ENCODE measurements at places on chromosomes 5 and 9.

DNA sequence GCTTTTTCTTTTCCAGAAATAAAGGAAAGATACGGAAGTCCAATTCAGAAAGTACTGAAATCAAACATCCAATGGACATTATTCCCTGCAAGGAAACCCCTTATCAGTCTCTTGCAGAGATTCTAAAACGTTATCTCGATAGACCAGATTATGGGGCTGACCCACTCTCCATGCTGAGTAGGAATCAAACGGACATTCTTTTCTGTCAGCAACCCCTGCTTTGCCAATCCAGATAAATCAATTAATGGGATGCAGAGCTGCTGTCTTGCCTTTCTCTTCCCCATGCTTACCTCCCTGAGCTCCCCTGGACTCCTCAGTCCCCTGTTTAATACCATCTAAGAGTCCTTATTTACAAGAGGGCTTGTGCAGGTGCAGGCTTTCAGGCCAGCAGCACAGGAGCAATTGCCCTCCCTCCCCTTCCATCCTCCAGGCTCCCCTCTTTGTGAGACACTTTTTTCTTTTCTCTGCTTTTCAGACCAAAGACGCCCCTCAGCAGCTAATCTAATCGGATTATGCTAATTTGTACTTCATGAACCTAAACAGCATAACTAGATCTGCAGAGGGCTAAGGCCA is 14.2 kb downstream of the TAL2 start:
- no peak for DNase-seq

DNA sequence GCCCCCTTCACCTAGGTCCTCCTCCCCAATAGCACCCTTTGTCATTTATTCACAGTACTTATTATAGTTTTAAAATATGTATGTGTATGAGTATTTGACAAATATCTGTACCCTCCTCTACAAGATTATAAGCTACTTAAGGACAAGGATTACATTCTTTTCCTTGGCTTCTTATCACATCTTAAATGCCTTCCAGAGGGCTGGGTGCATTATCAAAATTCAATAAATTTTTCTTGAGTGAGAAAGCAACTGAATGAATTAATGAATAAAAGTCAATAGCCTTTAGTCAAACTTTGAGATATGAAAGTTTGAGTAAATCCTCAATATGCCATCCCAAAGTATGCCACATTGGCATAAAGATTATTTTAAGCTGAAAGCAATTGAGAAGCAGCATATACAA is 621.7 kb downstream of the DNAH5 start:
- DNase-seq, result no peak

DNA sequence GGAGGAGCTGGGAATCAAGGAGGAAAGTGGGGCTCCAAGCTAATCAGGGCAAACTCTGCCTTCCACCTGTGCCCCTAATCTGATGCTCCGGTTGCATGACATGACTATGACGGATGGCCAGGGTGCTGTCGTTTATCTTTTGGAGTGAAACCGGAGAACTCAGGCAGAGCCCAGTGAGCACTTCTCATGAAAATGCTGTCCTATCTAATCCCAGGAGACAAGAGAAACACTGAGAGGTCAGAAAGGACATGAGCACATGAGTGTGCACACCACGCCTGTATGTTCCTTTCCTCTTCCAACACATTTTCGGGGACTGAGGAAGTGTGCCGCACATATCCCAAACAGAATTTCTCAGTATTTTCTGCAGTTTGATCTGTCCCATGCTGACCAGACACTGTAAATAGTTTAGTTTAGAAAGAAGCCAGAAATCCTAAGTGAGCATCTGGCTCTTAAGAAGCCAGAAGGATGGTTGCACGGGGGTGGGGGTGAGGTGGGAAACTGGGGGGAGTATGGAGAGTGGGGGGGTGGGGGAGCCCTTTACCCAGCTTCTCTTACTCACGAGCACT is 217.1 kb downstream of the TSSK1B start:
- no peak for DNase-seq

GRCh38 chr5:65061974-65062353 is 293.2 kb downstream of the CWC27 start:
- DNase-seq, result no peak

DNA sequence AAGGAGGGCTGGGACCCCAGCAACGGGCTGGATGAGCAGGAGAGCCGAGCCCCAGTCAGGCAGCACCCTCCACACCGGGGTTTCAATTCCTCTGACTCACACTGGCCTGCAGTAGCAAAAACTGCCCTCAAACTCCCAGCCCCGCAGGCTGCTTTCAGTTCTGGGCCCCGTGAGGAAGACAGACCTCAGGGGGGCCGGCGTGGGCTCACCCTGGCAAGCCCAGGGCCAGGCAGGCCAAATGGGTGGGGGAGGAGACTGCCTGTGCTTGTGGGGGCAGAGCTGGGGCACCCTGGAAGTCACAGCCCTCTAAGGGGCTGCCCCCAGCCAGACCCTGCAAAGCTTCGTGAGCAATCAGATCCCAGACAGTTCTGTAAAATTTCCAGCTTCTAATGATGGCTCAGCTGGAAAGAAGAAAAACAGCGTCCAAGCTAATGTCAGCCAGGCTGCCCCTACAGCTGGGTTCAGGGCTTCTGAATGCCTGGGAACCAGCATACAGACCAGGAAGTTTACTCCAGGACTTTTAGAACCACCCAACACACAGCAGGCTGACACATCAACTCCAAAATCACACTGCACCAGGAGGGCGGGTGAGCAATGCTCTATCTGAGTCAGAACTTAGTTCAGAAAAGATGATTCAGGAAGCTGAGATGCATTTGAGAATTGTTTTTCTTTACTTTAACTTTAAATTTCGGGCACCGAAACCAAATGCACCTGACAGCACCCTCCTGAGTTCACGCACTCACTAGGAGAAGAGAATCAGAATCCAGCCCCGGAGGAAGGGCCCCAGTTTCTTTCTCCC is 34.7 kb downstream of the LPCAT1 start:
- DNase-seq, result no peak

- no peak for DNase-seq
These were observed 218.7 kb downstream of the ARRDC3 start for GRCh38 chr5:91164424-91164823.

- no peak for DNase-seq
These were observed 615.9 kb downstream of the CHSY3 start for GRCh38 chr5:130520211-130520610.

DNA sequence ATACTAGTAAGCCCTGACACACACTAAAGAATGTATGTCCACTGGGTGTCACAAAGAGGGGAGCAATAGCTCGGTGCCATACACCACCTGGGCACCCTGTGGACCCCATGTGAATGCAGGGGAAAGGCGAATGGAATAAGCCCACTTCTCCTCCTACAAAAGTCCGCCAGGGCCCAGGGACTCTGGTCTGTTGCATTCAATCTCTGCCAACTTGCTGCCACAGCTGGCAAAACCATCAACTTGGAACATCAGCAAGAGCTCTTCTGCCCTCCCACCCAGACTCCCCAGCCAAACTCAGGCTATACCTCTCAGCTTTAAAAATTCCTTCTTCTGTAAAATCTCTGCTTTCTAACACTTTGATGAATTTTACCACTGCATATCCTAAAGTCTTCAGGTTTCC is 54.5 kb downstream of the PFDN1 start:
- no peak for DNase-seq

- DNase-seq, result no peak
These were observed 21.5 kb downstream of the SHB start for GRCh38 chr9:38047301-38048251.

DNA sequence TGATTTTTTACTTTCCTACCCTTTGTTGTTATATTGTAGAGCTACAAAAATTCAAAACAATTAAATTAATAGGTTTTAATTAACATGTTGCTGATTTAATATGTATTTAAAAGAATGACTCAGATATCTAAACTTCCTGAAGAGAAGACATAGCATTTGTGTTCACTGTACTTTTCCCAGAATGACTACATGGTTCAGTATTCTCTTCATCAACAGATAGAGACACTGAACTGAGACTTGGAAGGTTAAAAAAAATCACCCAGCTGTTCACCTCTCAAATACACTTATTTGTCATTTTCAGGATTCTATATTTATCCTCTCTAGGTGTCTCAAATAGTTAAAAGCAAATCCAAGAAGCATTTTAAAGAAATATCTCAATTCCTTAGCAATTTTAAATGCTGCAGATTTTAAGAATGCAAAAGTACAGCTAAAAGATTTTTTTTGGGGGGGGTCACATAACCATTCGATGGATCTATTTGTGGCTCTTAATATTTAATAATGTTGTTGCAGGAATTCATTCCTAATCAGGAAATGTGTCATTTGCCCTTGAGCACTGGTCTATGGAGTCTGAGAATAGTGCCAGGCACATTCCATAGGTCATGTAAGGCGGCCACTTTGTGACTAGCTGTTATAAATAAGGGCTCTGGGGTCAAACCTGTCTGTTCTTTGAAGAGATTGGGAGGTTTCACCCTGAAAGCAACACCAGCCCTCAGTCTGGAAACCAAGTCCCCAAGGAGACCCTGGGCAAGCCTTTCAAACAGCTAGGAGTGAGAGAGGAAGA is 463.1 kb downstream of the NR2F1-AS1 start:
- no peak for DNase-seq

GRCh38 chr5:71932655-71933338 is 174.5 kb upstream of the MAP1B start:
- DNase-seq, result no peak

DNA sequence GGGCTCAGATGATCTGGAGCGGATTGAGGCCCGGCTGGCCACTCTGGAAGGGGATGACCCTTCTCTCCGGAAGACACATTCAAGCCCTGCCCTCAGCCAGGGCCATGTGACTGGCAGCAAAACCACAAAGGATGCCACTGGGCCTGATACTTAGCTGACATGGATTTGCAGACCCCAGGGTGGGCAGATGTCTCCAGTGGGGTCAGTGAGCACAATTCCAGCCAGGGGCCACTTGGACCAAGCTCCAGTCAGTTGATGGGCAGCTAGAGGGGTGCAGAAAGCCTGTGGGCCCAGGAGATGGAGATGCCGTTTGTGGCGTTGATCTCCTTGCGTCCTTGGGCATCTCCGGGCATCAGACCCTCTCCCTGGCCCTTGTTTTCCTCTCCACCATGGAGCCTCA is 46.7 kb downstream of the PSD2 start:
- no peak for DNase-seq

DNA sequence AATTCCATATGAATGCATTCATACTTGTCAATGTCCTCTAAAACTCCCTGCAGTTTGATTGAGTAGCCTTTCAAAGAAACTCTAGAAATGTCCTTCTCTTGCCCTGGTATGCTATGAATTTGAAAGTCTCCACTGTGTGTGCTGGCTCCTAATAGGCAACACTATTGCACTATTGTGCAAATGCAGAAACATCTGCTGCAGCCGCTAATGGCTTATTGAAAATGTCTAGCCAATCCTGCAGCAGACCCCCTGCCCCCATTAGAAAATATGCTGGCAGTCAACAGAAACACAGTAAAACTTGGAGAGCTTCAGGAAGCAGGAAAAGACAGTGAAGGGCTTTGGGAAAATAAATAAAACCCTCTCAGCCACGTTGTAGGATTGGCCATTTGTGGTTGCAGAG is 87.3 kb upstream of the GRAMD2B start:
- no peak for DNase-seq

GRCh38 chr5:69030358-69031062 is 63.3 kb upstream of the SLC30A5 start:
- no peak for DNase-seq

- no peak for DNase-seq
These were observed 219.9 kb downstream of the PRDM9 start for GRCh38 chr5:23727271-23727670.

- DNase-seq, result no peak
These were observed 245.1 kb upstream of the MEF2C start for GRCh38 chr5:89128092-89128491.

DNA sequence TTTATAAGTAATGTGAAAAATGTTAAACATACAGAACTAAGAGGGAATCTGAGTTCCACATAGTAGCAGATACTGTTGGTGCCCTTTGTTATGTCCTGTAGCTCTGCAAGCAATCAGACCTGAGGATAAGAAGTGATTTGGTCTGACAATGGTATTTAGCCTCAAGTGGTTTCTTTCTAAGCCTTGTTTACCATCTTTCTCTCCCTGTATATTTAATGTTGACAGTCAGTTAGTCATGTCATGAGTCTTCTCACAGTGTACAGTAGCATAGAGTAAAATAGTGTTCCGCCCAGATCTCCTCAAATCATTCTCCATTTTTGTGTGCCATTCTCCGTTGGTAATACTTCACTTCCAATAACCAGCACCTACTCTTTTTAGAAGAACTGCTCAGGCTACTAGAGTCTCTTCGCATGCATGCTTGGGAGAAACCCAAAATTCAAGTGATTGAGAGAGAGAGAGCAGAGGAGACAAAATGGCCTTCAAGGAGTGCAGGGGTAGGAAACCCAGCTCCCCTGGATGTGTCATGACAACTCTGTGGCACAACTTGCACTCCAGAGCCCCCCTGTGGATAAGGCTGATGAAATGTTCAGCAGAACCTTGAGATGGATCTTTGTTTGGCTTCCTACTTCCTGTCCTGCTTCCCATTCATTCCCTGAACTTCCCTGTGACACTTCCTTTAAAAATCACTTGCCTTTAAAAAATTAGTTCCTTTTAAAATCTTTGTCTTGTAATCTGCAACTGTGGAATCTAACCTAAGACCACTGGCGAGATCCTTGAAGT is 129.2 kb upstream of the FST start:
- DNase-seq, result no peak

- no peak for DNase-seq
These were observed 50.1 kb upstream of the PWWP2A start for GRCh38 chr5:160169326-160169725.

GRCh38 chr5:82332886-82333615 is 54.9 kb upstream of the RPS23 start:
- DNase-seq, result no peak

All from SIG-M5 (cell line).